Cerebellar nuclear complex (tissue), 1 donor: ENCODE measurements at places on chromosomes 2 and 18.

DNA sequence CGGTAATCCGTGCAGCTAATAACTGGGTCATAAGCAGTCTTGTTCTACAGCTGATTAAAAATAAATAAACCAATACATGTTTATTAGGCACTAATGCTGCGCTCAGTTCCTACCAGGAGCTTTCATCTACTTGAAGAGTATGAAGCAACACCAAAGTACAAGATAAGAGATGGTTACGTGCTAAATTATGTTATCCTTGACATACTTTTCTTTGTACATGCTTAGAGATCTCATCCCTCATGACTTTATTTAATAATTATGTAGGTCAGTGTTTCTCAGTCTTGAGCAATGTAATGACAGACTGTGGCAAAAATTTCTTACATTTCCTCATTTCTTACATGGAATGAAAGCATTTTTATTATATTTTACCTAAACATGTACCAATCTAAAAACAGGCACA, 54.6 kb upstream of the COBLL1 start:
- DNase-seq: no peak

DNA sequence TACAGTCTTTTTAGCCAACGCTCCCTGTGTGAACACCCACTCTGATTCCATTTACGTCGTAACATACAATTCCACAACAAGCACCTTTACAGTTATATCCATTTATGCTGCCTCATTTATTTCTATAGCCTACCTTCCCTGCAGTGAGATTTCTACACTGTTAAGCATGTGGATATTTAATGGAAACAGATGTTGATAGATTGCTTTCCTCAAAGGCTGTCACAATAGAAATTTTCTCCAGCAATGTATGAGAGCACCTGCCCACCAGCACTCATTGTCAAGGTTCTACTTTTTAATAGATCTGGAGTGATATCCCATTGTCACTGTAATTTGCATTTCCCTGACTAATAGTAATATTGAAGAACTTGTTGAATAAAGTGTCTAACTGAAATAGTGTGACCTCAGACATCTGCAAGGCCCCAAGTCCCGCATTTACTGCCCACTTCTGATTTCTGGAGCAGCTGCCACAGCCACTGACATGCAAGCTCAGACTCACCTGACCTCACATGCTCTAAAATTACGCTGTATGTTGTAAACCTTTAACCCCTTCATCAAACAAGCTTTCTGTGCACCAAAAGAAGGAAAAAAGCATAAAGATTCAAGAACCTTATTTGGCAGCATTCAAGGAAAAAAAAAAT, 295.1 kb downstream of the CNTNAP5 start:
- DNase-seq: no peak

DNA sequence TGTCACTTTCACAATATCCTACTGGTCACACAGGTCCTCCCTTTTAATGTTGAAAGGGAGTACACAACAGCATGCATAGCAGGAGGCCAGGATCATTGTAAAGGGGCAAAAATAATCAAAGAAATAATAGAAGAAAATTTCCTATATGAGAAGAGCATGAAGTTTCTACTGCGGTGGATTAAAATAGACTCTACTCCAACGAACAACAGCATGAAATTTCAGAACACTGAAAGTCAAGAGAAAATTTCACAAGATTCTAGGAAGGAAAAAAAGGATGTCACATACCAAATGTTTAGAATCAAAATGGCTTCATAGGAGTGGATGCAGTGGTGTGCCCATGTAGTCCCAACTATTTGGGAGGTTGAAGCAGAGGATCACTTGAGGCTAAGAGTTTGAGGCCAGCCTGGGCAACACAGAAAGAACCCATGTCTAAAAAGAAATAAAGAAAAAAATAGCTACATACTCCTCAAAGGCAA, 72.0 kb upstream of the EPAS1 start:
- DNase-seq: no peak

DNA sequence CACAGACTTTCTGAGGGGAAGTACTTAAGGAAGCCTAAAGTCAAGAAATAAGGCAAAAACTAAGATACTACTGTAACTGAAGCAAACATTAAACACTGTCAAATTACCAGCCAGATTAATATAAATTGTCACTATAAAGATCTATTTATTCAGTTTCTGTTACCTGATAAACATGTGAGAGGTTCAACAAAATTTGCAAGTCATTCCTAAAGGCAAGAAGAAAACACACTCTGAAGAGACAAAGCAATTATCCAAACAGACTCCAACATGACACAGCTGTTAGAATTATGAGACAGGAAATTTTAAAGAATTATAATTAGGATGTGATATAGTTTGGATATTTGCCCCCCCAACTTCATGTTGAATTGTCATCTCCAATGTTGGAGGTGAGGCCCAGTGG, 140.4 kb upstream of the COL3A1 start:
- DNase-seq: no peak

- DNase-seq: no peak
These were observed 9.7 kb downstream of the RAB11FIP5 start for GRCh38 chr2:73103018-73103542.

- DNase-seq: no peak
These were observed 10.5 kb downstream of the CTLA4 start for GRCh38 chr2:203878063-203878462.

GRCh38 chr2:148529745-148530144, 114.8 kb upstream of the EPC2 start:
- DNase-seq: no peak

- DNase-seq: no peak
These were observed 102.2 kb downstream of the TEX51 start for GRCh38 chr2:127000937-127001336.

DNA sequence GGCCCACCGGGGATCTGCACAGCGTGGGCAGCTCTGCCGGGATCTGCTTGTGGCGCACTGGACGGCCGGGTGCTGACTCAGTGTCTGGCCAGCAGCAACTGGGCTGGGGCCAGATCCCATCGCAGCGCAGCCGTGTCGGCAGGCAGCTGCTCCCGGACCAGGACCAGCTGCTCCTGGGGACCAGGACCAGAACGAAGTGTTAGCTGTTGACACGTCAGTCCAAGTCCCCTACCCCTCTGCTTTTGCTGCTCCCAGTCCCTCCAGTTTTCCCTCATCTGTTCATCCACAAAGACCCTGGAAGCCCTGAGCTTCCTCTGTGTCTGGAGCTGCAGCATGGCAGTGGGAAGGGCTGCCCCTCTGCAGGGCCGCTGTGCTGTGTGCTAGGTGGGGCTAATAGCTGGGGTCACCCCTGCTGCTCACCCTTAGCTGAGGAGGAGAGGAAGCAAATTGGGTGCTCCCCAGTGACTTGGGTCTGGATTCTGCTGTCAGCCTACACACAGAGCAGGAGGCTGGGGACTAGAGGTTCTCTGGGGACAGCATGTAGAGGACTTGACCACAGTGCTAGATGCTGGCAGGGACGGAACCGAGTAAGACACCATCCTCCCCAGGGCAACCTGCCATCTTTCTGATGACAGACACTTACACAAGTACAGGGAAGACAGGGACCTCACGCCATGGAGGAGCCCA, 16.9 kb upstream of the KIF1A start:
- DNase-seq: no peak

- DNase-seq: no peak
These were observed 59.1 kb downstream of the ZNF385B start for GRCh38 chr2:179802051-179802882.

GRCh38 chr2:98607741-98608115, 584 bp downstream of the COA5 start:
- no peak for DNase-seq

- no peak for DNase-seq
These were observed 10.7 kb upstream of the SLC14A1 start for GRCh38 chr18:45713239-45713638.

DNA sequence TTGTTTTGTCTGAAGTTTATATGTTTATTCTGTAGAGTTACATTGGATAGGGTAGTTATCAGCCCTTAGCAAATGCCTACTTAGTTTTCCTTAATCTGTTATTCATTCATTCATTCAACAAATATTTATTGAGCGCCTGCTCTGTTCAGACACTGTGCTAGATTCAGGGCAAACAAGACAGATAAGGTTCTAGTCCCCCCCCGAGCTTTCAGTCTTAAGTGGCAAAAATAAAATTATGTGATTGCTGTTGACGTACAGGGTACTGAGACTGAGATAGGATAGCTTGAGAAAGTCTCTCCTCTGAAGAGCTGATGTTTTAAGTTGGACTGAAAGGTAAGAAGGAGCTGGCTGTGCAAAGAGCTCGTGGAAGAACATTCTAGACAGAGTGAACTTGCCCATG, 58.7 kb downstream of the CRIM1 start:
- no peak for DNase-seq
